ENCODE measurements at places on chromosomes 11 and 22. TPM values are rescaled to one million over a fixed set of nuclear protein-coding genes. Genes with fewer than 3 reads are reported as not detected.

Gene GGT5
- total RNA-seq = 47.4 TPM

Gene TRIM64
- total RNA-seq = not detected

Gene DEFB131B
- not detected for total RNA-seq

Gene INS
- total RNA-seq = not detected

Gene MYBPC3
- 0.89 TPM for total RNA-seq

Gene BDNF
- total RNA-seq = 5.1 TPM

Gene WNT11
- total RNA-seq = 3.5 TPM

Gene TAF10
- total RNA-seq = 73.3 TPM

Gene MMP3
- not detected for total RNA-seq

Gene OR10A2
- total RNA-seq = not detected

Gene SCGB1A1
- 427 TPM for total RNA-seq

Gene DDX10
- 9.0 TPM for total RNA-seq

GRCh38 chr11:67056267-67057204 is at the start of gene RHOD:
Gene RHOD, plus strand, starts transcription at chr11:67056847. Its CDS starts 56 bp downstream, at chr11:67056903.
- DNase-seq = peak; percentile 65
- no peaks in the 10 kb centered on the region for H3K36me3 ChIP-seq
- peaks cover 20% of the 10 kb centered on the region for H3K4me1 ChIP-seq

- H3K4me3 ChIP-seq = no peak overlapping the region
- H3K27me3 ChIP-seq = no peaks in the 10 kb centered on the region
- no peaks in the 10 kb centered on the region for H3K36me3 ChIP-seq
- no peaks in the 10 kb centered on the region for H3K4me1 ChIP-seq
Observed at GRCh38 chr11:29449281-29450074, 567.4 kb downstream of the KCNA4 start.

DNA sequence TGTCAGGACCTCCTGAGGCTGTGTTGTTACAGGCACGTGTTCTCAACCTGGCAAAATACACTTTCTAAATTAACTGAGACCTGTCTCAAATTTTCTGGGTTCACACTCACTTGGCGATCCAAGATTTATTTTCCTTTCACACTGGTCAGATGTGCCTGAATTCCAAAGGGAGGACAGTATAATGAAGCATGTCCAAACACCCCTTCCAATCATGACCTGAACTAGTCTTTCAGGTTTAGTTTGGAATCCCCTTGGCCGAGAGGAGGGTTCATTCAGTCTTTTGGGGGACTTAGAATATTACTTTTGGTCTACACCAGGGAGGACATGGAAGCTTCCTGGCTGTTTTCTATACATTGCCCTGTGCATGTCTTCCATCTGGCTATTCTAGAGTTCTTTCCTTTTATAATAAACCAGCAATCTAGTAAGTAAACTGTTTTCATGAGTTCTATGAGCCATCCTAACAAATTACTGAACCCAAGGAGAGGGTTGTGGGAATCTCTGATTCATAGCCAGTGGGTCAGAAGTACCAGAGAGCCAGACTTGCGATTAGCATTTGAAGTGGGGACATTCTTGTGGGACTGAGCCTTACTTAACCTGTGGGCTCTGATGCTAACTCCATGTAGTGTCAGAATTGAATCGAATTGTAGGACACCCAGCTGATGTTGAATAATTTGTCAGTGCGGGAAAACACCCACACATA is 14.8 kb upstream of the TMEM216 start:
- no peaks in the 10 kb centered on the region for H3K36me3 ChIP-seq
- H3K27me3 ChIP-seq = no peaks in the 10 kb centered on the region
- no peak for DNase-seq
- H3K27ac ChIP-seq = no peak overlapping the region

DNA sequence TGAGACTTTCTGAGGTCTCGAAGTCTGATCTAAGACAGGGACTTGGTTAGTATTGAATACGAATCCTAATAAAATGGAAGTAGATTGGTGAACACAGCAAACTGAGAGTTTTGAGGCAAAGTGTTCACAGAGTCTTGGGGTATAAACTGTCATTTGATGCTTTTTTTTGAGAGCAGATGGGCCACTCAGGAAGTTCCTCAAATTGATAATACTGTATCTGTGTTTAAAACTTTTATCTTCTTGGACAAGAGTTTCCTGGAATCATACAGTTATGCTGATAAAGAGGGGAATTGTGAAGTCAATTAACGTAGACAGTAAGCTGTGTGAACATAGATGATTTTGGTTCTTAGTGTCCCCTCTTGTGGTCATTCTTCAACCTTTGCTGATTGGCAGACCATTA is 80.0 kb upstream of the CLPB start:
- H3K27me3 ChIP-seq = no peaks in the 10 kb centered on the region
- H3K4me3 ChIP-seq = no peak overlapping the region
- no peak for DNase-seq
- no peak overlapping the region for H3K27ac ChIP-seq
- no peaks in the 10 kb centered on the region for H3K4me1 ChIP-seq
- H3K36me3 ChIP-seq = no peaks in the 10 kb centered on the region

GRCh38 chr11:80520507-80520887 is 1079.7 kb upstream of the TENM4 start:
- H3K36me3 ChIP-seq = no peaks in the 10 kb centered on the region
- no peak for DNase-seq
- H3K4me1 ChIP-seq = no peaks in the 10 kb centered on the region
- H3K4me3 ChIP-seq = no peak overlapping the region
- H3K27ac ChIP-seq = no peak overlapping the region
- no peaks in the 10 kb centered on the region for H3K27me3 ChIP-seq

GRCh38 chr22:29821291-29822016 is 16.6 kb downstream of the ASCC2 start:
- DNase-seq = no peak
- H3K27me3 ChIP-seq = no peaks in the 10 kb centered on the region
- H3K4me3 ChIP-seq = no peak overlapping the region
- H3K36me3 ChIP-seq = no peaks in the 10 kb centered on the region

GRCh38 chr11:113447621-113448315 is 27.4 kb downstream of the DRD2 start:
- H3K27me3 ChIP-seq = no peaks in the 10 kb centered on the region
- no peak overlapping the region for H3K27ac ChIP-seq
- no peaks in the 10 kb centered on the region for H3K36me3 ChIP-seq
- DNase-seq = no peak
- no peak overlapping the region for H3K4me3 ChIP-seq
- H3K4me1 ChIP-seq = no peaks in the 10 kb centered on the region

- H3K4me1 ChIP-seq = no peaks in the 10 kb centered on the region
- peaks cover 20% of the 10 kb centered on the region for H3K36me3 ChIP-seq
- H3K27me3 ChIP-seq = no peaks in the 10 kb centered on the region
- no peak overlapping the region for H3K4me3 ChIP-seq
- no peak for DNase-seq
- no peak overlapping the region for H3K27ac ChIP-seq
Observed at GRCh38 chr11:68570691-68571090, 110.1 kb downstream of the PPP6R3 start.

DNA sequence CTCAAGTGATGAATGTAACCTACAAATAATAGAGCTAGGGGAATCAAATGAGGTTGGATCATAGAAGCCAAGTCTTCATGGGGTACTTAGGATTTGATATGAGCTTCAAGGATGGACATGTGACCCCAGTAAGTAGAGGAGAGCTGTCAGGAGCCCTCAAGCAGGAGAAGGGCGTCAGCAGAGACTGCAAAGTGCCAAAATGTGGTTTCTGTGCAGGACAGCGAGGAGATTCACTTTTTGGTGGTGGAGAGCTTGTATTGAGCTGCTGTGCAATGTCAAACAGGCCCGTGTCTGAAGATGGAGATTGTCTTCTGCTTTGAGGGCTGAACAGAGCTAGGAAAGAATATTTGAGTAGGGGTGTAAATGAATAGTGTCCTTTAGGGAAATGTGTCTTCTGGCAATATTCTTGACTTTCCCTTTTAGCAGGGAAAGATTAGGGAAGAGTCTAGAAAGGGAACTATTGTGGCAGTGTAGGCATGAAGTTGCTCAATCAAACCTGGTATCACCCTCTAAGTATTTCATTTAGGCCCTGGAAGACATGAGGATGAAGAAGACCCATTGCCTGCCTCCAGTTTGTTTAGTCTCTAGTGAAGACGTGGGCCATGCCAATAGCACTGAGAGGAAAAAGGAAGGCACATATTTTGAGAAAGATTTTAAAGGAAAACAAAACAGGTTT is 31.2 kb upstream of the SORL1-AS1 start:
- no peak for DNase-seq
- H3K27me3 ChIP-seq = no peaks in the 10 kb centered on the region
- peaks cover 28% of the 10 kb centered on the region for H3K4me1 ChIP-seq
- peaks cover 3% of the 10 kb centered on the region for H3K36me3 ChIP-seq
- no peak overlapping the region for H3K4me3 ChIP-seq
- H3K27ac ChIP-seq = no peak overlapping the region

GRCh38 chr11:105265845-105266244 is 126.3 kb upstream of the CARD18 start:
- H3K4me3 ChIP-seq = no peak overlapping the region
- H3K36me3 ChIP-seq = no peaks in the 10 kb centered on the region
- no peak overlapping the region for H3K27ac ChIP-seq

DNA sequence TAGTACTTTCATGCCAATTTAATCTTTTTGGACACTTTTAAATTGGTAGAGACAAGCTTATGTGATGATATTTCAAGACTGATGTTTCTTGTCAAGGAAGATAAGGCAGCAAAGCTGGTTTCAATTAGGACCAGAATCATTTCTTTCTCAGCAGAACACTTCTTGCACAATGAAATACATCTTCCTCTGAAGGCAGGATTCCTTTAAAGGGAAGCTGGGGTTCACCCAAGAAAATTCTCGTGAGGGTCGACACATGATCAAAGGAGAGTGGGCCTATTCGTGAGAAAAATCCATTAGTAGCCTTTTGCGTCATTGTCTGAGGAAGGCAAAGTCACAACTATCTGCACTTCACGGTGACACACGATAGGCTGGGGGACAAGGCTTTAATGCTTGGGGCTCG is 17.6 kb downstream of the TTC12 start:
- no peaks in the 10 kb centered on the region for H3K27me3 ChIP-seq
- no peak overlapping the region for H3K4me3 ChIP-seq
- peaks cover 85% of the 10 kb centered on the region for H3K36me3 ChIP-seq
- H3K27ac ChIP-seq = no peak overlapping the region
- no peak for DNase-seq

GRCh38 chr11:5272395-5273017 is 2.8 kb upstream of the HBE1 start:
- H3K27me3 ChIP-seq = no peaks in the 10 kb centered on the region
- H3K4me1 ChIP-seq = no peaks in the 10 kb centered on the region
- no peak for DNase-seq

GRCh38 chr11:60872961-60873524 is 5.7 kb downstream of the ZP1 start:
- H3K4me1 ChIP-seq = peaks cover 7% of the 10 kb centered on the region
- no peaks in the 10 kb centered on the region for H3K27me3 ChIP-seq
- H3K4me3 ChIP-seq = no peak overlapping the region
- no peak for DNase-seq
- H3K36me3 ChIP-seq = no peaks in the 10 kb centered on the region

GRCh38 chr11:100709233-100709957 is 22.3 kb downstream of the ARHGAP42 start:
- H3K27ac ChIP-seq = no peak overlapping the region
- H3K27me3 ChIP-seq = no peaks in the 10 kb centered on the region
- H3K4me3 ChIP-seq = no peak overlapping the region
- H3K4me1 ChIP-seq = no peaks in the 10 kb centered on the region
- no peaks in the 10 kb centered on the region for H3K36me3 ChIP-seq

GRCh38 chr11:93000511-93001476 is 31.3 kb downstream of the MTNR1B start:
- no peak overlapping the region for H3K4me3 ChIP-seq
- no peaks in the 10 kb centered on the region for H3K36me3 ChIP-seq
- H3K27me3 ChIP-seq = no peaks in the 10 kb centered on the region
- no peak for DNase-seq

- no peak overlapping the region for H3K4me3 ChIP-seq
- no peaks in the 10 kb centered on the region for H3K36me3 ChIP-seq
- no peaks in the 10 kb centered on the region for H3K27me3 ChIP-seq
- H3K4me1 ChIP-seq = no peaks in the 10 kb centered on the region
- DNase-seq = no peak
- H3K27ac ChIP-seq = no peak overlapping the region
Observed at GRCh38 chr11:127644366-127644765, 643.8 kb upstream of the KIRREL3 start.

DNA sequence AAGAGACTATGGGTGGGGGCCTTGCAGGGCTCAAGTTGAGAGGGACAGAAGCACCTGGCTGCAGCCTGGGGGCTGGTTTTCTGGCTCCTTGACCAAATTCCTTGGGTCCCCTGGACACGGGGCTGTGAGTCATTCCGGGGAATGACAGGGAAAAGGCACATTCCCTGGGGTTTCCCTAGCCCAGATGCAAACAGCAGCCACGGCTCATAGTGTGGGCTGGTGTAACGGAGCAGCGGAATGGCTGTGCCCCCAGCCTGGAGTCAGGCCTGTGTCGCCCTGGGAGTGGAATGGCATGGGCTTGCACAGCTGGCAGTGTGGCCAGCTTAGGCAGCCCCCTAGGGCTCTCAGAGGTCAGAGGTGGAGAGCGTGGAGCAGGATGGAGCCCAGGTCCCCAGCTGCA is 77.6 kb upstream of the KCNQ1OT1 start:
- H3K27me3 ChIP-seq = no peaks in the 10 kb centered on the region
- DNase-seq = peak; percentile 13
- H3K27ac ChIP-seq = no peak overlapping the region
- H3K4me1 ChIP-seq = peaks cover 41% of the 10 kb centered on the region

- H3K27ac ChIP-seq = no peak overlapping the region
- no peaks in the 10 kb centered on the region for H3K27me3 ChIP-seq
- no peaks in the 10 kb centered on the region for H3K4me1 ChIP-seq
- no peak overlapping the region for H3K4me3 ChIP-seq
- no peaks in the 10 kb centered on the region for H3K36me3 ChIP-seq
Observed at GRCh38 chr11:87473174-87473573, 435.4 kb downstream of the TMEM135 start.
